ENCODE measurements at places on chromosomes 7 and 10.

DNA sequence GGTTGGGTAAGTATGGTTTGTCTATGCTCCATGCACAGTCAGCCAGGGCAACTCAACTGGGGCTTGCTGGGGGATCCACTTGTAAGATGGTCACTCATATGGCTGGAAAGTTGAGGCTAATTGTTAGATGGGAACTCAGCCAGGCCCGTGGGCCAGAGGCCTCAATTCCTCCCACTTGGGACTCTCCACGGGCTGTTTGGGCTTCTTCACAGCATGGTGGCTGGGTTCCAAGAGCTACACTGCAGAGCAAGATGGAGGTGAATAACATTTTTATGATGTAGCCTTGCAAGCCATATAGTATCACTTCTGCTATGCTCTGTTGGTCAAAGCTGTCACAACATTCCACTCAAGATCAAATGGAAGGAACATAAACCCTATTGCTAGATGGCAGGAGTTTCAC is 39.2 kb downstream of the ELMO1 start:
- DNase-seq: no peak

DNA sequence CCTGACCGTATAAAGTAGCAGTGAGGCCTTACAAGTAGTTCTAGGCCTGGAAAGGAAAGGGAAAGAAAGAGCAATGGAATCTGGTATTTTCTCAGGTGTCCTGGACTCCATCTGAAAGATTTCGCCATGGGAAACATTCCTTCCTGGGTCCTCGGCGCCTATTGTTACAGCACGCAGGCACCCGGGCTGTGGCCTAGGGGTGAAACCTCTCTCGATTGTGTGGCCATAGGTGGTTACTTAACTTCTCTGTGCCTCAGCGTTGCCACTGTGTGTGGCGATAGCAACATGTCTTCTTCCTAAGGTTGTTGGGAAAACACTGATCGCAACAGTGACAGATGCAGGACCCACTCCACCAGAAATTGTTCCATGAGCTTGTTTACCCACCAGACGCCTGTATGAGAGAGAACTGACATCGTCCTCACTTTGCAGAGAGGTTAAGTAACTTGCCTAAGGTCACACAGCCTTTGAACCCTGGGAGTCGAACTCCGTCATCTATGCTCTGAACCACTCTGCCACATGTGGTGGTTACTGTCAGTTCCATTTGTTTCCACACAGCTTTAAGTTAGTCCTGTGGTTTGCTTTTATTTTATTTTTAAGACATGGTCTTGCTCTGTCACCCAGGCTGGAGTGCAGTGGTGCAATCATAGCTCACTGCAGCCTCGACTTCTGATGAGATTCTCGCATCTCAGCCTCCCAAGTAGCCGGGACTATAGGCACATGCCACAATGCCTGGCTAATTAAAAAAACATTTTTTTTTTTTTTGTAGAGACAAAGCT is 73.4 kb downstream of the LHPP start:
- DNase-seq: no peak

GRCh38 chr10:285216-285615 is 150.0 kb downstream of the ZMYND11 start:
- no peak for DNase-seq

GRCh38 chr10:99337311-99337811 is 8.2 kb downstream of the CNNM1 start:
- DNase-seq: no peak

DNA sequence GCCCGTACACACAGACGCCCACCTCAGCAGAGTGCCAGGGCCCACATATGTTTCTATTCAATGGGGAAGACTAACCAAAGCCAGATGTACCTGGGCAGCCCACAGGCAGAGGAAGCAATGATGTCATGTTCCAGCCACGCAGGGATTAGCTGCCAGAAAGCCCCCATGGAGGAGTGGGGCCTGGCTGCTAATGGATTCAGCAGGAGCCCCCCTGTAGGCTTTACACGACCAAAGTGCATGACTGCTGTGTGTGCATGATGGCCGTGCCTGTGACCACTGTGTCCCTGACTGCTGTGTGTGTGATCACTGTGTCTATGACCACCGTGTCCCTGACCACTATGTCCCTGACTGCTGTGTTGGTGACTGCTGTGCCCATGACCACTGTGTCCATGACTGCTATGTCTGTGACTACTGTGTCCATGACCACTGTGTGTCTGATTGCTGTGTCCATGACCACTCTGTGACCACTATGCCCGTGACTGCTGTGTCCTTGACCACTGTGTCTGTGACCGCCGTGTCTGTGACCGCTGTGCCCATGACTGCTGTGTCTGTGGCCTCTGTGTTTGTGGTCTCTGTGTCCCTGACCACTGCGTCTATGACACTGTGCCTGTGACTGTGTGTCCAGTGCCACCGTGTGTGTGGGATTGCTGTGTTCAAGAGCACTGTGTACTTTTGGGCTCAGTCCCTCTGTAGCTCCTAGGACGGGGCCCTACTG is 409.3 kb downstream of the RPS24 start:
- no peak for DNase-seq

DNA sequence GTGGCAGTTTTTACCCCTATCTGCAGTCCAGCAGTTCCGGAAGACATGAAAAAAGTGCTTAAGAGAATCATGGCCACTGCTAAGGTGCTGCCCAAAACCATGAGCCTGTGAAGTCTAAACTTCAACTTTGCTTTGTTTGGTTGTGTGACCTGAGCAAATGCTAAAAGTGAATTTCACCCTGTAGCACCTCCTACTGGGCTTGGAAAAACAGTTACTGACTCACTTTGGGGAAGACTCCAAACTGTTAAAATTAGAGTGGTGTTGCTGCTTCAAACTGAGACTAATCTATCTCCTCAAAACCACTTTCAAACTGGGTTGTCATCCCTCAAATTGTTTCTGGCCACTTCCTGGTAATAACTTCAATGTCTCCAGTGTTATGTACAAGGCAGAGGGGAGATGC is 21.3 kb downstream of the MKX start:
- no peak for DNase-seq

DNA sequence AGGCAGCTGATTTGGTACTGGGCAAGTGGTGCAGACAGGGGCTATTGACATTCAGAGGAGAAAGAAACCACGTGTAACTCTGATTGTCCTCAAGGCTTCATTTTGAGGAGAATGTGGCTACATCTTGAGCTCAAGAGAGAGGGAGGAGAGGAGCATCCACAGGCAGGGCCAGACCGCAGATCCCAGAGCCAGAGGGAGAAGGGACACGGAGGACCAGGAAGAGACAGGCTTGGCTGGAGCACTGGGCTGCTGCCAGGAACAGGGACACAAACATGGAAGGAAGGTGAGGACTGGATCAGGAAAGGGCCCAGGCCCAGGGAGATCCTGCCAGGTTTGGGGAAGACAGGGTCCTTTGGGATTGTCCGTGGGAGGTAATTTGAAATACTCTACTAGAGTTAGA is 158.3 kb downstream of the GPAM start:
- DNase-seq: no peak

GRCh38 chr7:45225311-45225947 is 67.8 kb downstream of the RAMP3 start:
- no peak for DNase-seq

DNA sequence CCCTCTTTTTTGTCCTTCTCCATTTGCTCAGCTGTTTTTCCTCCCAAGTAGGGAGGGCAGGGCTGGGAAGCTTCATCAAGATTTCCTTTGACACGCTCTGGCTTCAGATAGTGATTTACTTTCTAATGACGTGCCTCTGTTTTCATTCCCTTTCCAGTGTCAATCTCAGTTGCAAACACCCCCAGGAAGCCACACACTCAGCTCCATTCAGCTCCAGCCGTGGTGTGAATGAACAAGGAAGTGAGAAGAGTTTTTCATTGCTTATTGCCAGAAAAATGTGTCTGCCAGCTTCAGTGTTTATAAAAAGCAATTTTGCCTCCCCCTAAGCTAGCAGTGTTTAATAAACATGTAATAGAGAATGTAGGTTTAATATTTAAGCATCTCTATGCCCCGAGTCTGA is 108.7 kb upstream of the DPP6 start:
- DNase-seq: no peak

- no peak for DNase-seq
Measured at GRCh38 chr10:94361171-94361794, 1.5 kb downstream of the NOC3L start.

- DNase-seq: no peak
Measured at GRCh38 chr7:132097550-132098134, 478.6 kb downstream of the PLXNA4 start.

DNA sequence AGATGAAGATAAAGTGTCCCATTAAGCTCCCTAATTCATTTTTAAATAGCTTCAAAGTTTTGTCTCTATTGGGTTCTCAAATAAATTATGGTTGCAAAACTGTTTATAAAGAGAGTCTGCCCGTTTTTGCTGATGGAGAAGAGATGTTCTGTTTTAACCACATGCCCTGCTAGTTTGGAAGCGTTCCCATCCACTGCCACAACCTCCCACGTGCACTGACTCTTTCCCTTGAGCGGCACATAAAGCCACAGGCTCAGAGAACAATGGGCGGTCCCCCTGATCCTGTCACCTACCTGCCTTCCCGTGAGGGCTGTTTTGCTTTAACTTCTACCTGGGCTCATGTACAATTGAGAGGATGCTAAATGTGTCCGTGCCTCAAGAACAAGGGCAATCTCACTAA is 65.5 kb downstream of the CPVL start:
- DNase-seq: no peak

- no peak for DNase-seq
Measured at GRCh38 chr7:44959433-44959951, 19.3 kb downstream of the MYO1G start.
